ENCODE measurements at places on chromosomes 3 and 15.

- DNase-seq = no peak
Observed at GRCh38 chr3:18086078-18086477, 339.1 kb downstream of the SATB1 start.

- no peak for DNase-seq
Observed at GRCh38 chr3:160885791-160886286, 129.8 kb downstream of the PPM1L start.

GRCh38 chr3:196537319-196537984, 22.3 kb upstream of the SMCO1 start:
- no peak for DNase-seq

- DNase-seq = no peak
Observed at GRCh38 chr3:66115858-66116654, 77.3 kb upstream of the MAGI1 start.

- DNase-seq = no peak
Observed at GRCh38 chr15:68421115-68421551, 10.8 kb downstream of the ITGA11 start.

DNA sequence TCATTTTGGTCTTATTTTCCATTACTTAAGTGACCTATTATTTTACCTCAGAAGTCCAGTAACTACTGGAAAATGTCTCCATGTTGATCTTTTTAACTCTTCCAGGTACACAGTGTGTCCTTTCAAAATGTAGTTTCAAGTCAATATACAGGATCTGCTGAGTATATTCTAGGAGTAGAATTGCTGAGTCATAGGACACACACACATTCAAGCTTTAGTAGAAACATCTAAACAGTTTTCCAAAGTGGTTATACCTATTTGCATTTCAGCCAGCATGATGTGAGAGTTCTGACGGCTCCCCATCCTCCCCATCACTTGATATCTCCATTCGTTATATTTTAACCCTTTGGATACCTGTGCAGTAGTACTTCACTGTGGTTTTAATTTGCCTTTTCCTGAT, 271.9 kb downstream of the MCTP2 start:
- DNase-seq = no peak

GRCh38 chr15:101188637-101189408, 63.0 kb downstream of the CHSY1 start:
- no peak for DNase-seq

- DNase-seq = no peak
Observed at GRCh38 chr3:167441256-167441655, 32.6 kb downstream of the SERPINI2 start.

DNA sequence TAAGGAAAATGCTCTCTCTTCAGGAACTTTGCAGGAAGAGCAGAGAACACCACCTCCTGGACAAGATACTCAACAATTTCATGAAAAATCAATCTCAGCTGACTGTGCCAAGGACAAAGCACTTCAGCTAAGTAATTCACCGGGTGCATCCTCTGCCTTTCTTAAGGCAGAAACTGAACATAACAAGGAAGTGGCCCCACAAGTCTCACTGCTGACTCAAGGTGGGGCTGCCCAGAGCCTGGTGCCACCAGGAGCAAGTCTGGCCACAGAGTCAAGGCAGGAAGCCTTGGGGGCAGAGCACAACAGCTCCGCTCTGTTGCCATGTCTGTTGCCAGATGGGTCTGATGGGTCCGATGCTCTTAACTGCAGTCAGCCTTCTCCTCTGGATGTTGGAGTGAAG, 200.5 kb downstream of the AKAP13 start:
- no peak for DNase-seq

- DNase-seq = no peak
Observed at GRCh38 chr3:127172781-127173515, 20.0 kb upstream of the PRR23E start.

DNA sequence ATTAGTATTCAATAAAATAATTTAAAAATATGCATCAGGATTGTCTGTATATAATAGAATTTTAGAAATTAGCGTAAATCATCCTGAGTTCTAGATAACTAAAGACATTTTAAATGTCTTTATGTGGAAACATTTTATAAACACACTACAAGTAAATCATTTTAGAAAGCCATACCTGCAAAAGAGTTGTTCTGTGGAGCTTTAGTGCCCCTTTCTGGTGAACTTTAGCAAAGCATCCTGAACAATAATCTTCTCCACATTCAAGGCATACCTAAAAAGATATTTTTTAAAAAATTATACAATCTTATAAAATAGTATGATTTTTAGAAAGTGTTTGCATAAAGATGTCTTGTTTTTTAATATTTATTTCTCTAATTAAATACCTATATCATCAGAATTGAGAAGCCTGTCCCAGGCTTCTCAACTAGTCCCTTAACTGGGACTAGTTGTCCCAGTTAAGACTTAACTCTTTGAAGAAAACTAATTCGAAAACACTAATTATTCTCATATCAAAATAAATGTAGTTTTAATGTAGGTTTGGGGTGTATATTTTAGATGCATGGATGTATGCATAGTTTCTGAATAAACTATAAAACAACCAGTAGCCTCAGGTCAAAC, 29.7 kb downstream of the ZBBX start:
- DNase-seq = peak; percentile 8

DNA sequence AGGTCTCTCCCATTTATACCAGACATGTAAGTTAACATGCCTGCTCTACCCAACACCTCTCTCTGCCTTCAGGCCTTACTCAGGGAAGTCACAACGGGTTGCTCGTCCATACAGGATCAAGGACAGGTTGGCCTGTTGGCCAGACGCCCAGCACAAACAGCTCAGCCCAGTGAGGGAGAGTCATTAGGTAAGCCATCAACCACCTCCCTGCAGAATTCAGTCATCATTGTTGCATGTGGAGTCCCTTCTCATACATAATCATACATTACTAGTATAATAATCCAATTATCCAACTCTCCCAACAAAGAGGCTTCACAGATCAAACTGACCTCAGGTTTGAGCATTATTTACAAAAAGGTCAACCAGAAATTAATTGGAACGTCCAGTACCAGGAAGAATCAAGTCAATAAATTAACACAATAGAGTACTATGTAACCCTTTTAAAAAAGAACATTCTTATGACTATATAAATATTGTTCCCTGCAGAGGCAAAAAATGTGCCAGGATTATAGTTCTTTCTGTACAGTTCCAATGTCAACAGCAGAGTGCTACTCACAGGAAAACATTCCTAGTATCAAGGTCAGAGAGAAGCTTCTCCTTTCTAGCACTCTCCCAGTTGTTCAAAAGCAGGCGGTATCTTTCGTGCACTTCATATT, 33.2 kb downstream of the HOMER2 start:
- no peak for DNase-seq

GRCh38 chr15:77836906-77837648, 204.4 kb upstream of the LINGO1 start:
- no peak for DNase-seq

DNA sequence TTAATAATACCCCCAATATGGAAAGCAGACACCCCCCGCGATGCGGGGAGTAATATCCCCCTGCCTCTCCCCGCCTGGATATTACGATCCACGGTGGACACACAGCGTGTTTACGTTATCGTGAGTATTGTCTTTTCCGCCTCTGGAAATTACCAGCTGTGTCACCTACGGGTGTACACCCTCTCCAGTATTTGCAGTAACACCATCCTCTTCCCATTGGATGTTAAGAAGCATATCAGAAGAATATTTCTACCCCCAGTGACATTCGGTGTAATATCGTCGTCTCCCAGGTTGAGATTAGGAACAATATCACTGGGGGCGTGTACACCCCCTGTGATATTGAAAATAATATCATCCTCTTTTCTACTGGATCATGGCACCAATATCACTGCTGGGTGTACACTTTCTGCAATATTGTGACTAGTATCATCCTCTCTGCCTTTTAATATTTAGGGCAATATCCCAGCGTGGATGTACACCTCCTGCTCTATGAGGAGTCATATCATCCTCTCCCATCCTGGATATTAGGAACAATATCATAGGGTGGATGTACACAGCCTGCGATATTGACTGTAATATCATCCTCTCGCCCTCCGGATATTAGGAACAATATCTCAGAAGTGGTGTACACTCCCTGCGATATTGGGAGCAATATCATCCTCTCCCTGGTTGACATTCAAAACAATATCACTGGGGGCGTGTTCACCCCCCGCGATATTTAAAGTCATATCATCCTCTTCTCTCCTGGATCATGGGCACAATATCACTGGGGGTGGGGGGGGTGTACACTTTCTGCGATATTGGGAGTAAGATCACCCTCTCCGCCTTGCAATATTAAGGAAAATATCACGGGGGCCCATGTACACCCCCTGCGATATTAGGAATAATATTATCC, 20.3 kb upstream of the BMF start:
- DNase-seq = no peak

DNA sequence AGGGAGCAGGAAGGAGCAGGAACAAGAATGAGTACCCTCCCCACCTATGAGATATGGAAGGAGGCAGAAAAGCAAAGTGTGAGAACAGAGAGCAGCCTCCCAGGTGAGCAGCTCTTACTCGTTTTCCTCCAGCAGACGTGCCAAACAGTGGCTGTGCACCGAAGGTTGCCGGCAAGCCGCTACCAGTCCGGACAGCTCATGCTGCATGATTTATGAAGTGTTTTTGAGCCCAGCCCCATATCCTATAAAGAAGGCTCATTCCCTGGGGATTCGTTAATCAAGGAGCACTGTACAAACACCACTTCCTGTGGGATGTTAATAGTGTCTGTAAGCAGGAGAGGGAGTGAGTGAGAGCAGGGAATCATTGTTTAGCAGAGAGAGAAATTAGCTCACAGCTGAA, 118.3 kb upstream of the FOXB1 start:
- DNase-seq = no peak

GRCh38 chr3:193040836-193041672, 123.4 kb upstream of the MB21D2 start:
- DNase-seq = peak; percentile 13

GRCh38 chr3:169722724-169723123, 42.1 kb downstream of the TERC start:
- DNase-seq = no peak

DNA sequence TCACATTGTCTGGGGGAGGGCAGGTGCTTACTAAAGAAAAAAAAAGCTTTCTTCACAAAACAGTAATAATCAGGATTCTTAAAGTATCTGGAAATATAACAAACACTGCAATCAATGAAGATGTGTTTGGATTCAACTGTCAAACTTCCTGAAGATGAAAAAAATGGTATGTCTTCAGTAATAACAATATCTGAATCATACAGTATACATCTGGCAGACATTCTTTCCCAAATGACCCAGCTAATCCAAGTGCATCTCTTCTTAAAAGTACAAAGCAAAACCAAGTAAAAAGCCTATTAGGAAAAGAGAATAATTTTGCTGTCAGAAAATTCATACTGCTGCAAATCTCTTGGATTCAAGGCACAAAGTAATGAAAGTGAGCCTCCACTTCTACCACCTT, 145.0 kb upstream of the MCTP2 start:
- no peak for DNase-seq

- DNase-seq = no peak
Observed at GRCh38 chr3:163707659-163708058, 1370.6 kb downstream of the SI start.

All from Panc1 (cell line).